ENCODE measurements at places on chromosomes 6 and 20.

GRCh38 chr6:14896475-14896874, 349.4 kb upstream of the JARID2 start:
- DNase-seq = no peak

- no peak for DNase-seq
These were observed 6.6 kb upstream of the LPIN3 start for GRCh38 chr20:41334036-41334435.

GRCh38 chr20:3465301-3465700, 5.5 kb upstream of the ATRN start:
- DNase-seq = no peak

DNA sequence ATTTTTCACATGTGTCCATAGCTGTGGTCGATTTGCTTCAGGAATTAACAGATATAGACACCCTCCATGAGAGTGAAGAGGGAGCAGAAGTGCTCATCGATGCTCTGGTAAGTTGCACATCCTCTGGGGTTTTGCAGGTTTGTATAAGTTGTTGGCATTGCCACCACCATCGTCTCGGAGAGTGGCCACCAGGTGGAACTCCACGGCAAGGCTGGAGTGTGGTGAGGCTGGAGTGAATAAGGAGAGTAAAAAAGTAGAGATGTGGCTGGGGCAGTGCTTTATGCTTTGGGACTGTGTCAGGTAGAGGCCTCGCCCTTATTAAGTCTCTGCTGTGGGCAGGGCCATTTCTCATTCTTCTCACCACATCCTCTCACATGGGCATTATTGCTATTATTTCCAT, 63.7 kb downstream of the CTNNBL1 start:
- DNase-seq = no peak

DNA sequence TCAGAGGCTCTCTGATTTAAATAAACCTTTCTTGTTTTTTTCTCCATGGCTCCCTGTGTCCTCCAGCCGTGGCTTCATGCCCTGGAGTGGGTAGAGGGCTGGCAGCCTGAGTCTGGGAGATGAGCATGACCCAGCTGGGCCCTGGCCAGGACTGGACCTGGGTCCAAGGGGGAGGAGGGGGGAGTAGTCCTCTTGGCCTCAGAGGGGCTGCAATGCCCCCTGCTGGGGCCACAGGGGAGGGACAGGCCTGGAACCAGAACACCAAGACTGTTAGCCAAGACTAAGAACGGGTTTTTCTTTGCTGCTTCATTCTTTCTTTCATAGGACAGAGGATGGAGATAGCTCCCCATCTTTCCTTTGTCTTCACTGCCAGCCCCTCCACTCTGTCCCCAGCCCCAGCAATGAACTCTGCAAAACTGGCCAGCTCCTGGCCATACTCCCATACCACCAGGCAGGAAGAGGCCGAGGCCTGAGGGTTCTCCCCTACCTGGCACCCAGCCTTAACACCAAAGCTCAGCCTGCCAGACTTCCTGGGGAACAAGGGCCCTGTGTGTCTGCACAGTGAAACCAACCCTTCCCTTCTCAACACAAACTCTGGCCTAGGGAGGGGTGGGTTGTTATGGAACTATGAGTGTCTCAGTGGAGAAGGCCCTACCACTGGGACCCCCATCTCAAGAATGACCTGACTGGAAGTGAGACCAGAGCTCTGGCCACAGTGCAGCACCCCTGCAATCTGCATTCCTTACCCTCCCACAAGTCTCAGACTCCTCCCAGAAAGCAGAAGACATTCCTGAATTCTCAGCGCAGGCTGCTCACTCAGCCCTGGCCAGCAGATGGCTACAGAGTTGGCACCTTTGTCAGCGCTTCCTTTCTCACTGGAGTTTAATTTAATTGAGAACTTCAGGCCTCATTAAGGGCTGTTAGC, 11.0 kb downstream of the SLC29A1 start:
- DNase-seq = no peak

DNA sequence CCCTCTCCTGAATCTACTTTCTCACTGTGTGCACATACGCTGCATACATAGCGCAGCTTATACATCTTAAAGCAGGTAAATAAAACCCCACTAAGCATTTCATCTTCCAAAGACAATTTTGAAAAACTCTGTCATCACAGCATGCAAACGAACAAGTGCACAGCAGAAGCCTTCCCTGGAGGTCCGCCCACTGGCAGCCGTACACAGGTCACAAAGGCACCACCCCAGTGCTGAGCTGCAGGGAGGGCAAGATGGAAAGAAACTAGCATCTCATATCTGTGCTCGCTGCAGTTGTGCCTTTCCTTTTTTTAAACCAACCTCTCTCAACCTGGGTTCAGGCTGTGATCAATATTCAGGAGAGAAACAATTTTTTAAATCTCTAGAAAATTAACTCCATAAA, 73.3 kb downstream of the HUS1B start:
- no peak for DNase-seq

GRCh38 chr20:4956200-4956810, 45.0 kb downstream of the SLC23A2 start:
- no peak for DNase-seq

DNA sequence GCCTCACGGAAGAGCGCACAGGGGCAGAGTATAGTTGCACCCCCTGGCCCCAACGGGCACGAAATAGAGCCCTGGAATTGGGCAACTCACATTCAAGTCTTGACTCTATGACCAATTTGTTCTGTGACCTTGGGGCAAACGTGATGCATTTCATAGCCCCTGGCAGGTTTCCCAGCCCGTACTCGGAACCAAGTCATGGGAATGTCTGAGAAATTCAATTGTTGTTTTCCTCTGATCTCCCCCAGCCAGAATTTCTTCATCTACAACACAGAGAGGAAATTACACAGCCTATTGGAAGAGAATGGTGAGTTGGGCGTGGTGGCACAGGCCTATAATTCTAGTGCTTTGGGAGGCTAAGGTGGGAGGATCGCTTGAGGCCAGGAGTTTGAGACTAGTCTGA, 322.3 kb upstream of the SULF2 start:
- no peak for DNase-seq

DNA sequence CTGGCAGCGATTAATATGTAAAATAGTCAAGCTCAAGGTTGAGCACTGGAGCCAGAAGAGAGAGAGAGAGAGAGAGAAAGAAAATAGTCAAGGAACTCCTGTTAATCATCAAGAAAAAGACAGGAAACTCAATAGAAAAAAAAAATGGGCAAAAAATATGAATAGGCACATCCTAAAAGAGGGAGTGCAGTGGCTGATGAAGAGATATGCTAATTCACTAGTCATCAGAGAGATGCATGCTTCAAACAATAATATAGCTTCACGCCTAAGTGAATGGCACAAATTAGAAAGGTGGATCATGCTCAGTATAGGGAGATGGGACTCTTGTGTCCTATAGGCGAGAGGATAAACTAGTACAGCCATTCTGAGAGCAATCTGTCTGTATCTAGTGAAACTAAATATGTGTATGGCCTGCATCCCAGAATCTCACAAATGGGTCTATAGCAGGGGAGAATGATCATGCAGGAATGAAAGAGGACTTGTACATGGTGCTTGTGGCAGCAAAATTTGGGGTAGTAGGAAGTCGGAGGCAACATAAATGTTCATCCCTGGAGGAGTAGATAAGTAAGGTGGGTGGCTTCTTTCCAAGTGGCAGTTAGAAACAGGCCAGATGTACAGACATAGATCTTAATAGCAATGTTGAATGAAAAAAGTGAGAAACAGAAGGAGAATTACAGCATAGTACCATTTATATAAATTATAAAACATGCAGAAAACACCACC, 176.8 kb downstream of the VEGFA start:
- DNase-seq = no peak

DNA sequence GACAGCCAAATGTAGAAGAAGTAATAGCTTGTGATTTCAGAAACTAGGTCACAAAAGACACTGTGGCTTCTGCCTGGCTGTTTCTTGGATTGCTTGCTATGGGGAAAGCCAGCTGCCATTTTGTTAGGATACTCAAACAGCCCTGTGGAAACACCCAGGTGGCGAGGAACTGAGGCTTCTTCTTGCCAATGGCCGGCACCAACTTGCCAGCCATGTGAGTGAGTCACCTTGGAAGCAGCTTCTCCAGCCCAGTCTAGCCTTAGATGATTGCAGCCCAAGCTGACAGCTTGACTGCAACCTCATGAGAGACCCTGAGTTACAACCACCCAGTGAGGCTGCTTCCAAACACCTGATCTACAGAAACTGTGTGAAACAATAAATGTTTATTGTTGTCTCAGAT, 11.9 kb upstream of the KIAA1755 start:
- no peak for DNase-seq

GRCh38 chr6:111254004-111254778, 166.9 kb downstream of the SLC16A10 start:
- DNase-seq = no peak

GRCh38 chr20:32482442-32483261, 102.5 kb downstream of the NOL4L start:
- DNase-seq = no peak

- DNase-seq = no peak
These were observed 31.3 kb downstream of the STX11 start for GRCh38 chr6:144181639-144182038.

DNA sequence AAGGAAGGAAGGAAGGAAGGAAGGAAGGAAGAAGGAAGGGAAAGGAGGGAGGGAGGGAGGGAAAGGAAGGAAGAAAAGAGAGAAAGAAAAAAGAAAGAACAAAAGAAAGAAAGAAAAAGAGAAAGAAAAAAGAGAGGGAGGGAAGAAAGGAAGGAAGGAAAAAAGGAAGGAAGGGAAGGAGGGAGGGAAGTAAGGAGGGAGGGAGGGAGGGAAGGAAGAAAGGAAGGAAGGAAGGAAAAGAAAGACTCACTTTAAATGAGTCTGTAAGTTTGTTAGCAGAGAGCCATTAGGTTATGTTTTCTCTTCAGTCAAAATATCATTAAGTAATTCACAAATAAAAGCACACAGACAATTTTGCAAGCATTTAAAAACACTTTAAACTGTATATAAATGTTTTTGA, 44.0 kb upstream of the SASH1 start:
- DNase-seq = no peak

- DNase-seq = no peak
These were observed 370.3 kb upstream of the OPRM1 start for GRCh38 chr6:153668758-153669157.

GRCh38 chr20:1784586-1784985, 110.6 kb upstream of the SIRPA start:
- DNase-seq = no peak

GRCh38 chr6:168313431-168314011, 6.1 kb downstream of the DACT2 start:
- no peak for DNase-seq

- no peak for DNase-seq
These were observed 133.5 kb downstream of the TBC1D7 start for GRCh38 chr6:13194852-13195251.

- no peak for DNase-seq
These were observed 258.5 kb upstream of the CDH4 start for GRCh38 chr20:60993433-60994044.

GRCh38 chr6:97150932-97151331, 132.1 kb downstream of the MMS22L start:
- no peak for DNase-seq

- no peak for DNase-seq
These were observed 2.1 kb upstream of the UBE2C start for GRCh38 chr20:45810191-45810970.

GRCh38 chr20:35398660-35399144, 13.1 kb downstream of the UQCC1 start:
- DNase-seq = no peak

DNA sequence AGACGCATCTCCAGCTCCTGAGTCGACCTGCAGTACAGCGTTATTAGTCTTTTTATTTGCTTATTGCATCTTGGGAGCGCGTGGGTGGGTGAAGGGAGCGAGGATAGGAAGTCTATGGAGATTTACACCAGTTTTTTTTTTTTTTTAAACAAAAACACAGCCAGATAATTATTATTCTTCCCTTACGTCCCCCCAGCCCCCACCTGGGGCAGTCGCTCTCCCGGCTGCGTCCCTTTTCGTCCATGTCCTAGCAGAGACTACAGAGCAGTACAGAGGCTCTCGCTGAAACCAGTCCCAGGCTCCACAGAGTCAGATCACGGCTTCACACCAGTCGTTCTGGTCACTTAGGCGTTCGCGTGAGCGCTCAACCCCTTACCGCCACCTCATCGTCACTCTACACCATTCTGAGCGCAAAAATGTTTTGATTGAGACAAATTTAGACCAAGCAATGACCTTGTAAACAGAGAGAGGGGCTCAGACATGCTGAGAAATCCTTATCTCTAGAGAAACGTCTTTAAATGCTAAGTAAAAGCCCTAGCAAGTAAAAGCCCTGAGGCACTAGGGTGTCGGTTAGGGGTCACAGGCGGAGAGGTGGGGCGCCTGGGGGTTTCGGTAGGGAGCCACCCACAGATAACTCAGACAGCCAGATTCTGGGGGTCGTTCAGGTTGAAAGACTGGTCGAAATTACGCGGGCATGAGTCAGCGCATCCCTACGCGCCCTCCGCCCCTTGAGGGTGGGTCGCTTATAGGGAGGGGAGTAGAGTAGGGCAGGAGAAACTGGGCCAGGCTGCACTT, 975 bp upstream of the PPT2 start:
- DNase-seq = no peak

DNA sequence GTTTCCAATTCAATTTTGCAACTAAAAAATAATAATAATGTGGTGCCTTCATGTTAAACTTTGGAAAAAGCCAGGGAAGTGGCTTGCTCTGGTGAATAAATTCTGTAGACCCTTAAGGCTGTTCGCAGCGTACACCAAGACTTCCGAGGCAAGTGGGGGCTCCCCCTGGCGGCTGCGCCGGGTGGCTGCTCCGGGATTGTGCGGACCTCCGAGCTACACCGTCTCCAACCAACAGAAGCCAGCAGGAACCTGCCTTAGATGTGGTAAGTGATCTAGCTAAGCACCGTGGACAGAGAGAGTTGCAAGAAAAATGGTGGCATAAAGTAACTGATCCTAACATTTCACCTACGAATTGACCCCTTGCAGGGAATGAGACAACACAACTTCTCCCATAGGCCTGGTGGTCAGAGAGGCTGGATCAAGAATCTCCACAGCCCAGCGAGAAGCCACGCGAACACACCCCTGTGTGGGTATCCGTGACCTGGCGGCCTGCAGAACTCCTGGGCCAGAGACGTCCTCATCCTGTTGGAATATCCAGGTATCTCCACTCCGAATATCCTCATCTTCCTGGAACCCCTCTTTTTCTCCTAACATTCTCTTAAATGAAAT, 69.6 kb downstream of the TBXT start:
- peak; percentile 39 for DNase-seq

- no peak for DNase-seq
These were observed 99.5 kb downstream of the KLHL32 start for GRCh38 chr6:97023982-97024381.

- DNase-seq = no peak
These were observed 22.8 kb upstream of the CCN6 start for GRCh38 chr6:112030961-112031660.

GRCh38 chr6:83113258-83113657, 45.8 kb downstream of the DOP1A start:
- DNase-seq = no peak

DNA sequence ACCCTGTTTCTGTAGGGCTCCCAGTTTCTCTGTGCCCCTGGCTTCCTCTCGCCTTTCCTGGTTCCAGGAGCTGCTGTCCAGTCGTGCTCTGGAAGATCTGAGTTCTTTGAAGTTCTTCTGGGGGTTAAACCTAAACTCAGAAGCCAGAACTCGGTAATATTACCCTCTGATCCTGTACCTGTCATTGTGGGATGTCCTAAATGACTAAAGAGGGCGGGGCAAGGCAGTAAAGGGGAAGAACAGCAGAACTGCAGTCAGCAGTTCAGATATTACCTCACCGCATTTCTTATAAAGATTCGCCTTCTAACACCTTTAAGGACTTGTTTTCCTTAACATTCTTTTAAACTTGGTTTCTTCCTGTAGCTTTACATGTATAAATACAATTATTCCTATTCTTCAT, 63.9 kb downstream of the FAM120B start:
- no peak for DNase-seq
